ENCODE measurements at places on chromosomes 13 and 19. TPM values are rescaled to one million over a fixed set of nuclear protein-coding genes. Genes with fewer than 3 reads are reported as not detected.

DNA sequence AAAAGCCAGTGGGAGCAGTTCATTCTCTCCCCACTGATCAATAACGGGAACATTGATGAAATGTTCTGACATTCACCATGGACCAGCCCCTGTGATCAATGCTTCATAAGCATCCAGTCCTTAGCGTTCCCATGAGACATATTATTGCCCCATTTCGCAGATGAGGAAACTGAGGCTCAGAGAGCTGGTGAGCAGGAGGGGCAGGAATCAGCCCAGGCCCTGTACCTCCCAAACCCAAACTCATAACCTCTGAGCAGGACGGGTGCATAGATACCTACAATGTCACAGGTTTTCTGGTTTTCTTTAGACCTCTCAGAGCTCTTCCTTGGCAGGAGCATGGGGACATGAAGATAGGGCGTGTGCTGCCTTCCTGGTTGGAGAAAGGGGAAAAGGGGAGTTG lies 2.1 kb downstream of the MCOLN1 start:
- no peak for DNase-seq

GRCh38 chr13:113169277-113170272 lies 11.1 kb downstream of the PROZ start:
- no peak for DNase-seq

GRCh38 chr13:113426591-113426986 lies 26.7 kb downstream of the ADPRHL1 start:
- no peak for DNase-seq

Gene CEACAM19
- total RNA-seq = 3.7 TPM

GRCh38 chr19:3563709-3564524 lies 6.5 kb upstream of the MFSD12 start:
- DNase-seq = no peak

GRCh38 chr13:91086936-91087716 lies 260.4 kb upstream of the MIR17HG start:
- DNase-seq = no peak

Gene B3GNT3
- total RNA-seq = 0.32 TPM

DNA sequence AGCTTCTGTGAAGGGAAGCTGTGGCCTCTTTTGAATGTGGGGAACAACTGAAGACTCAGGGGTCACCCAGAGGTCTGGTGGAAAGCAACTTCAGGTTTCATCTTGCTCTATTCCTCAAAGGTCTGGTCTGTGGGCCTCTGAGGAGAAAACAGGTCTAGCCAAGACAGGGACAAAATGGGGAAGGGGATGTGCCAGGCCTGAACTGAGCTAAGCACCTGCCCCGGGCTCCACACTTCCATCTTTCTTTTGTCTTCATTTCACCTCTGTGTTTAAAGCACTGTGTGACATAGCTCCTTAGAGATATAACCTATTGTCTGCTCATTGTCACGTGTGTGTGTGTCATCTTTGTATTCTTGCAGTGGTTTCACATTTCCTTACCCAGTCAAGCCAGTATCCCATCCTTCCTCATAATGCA lies 19.9 kb upstream of the GDF15 start:
- DNase-seq = no peak

Gene NCR1
- total RNA-seq = 0.51 TPM

Gene SGCG
- total RNA-seq = 2.9 TPM

DNA sequence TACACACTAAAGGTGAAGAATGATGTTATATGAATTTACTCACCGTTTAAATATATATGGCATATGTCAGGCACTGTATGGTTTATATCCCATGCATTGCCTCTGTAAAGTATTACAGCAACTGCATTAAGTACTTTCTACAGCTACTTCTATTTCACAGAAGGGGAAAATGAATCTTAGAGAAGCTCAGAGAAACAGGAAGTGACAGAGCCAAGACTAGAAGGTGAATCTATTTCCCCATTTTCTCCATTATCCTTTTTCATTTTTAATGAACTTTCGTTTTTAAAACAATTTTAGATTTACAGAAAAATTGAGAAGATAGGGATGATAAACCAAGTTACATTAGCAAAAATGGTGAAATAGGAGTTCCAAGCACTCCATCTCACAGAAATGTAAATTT lies 863.3 kb downstream of the UQCRFS1 start:
- no peak for DNase-seq
